ENCODE measurements at places on chromosomes 2 and 18. TPM values are rescaled to one million over a fixed set of nuclear protein-coding genes. Genes with fewer than 3 reads are reported as not detected.

Gene CNDP1
- not detected for total RNA-seq

Gene C2orf78
- total RNA-seq: not detected

Gene SCN2A
- total RNA-seq: 0.26 TPM

Gene CRACDL
- total RNA-seq: 0.24 TPM

Gene RAD51AP2
- total RNA-seq: not detected

Gene PTPRN
- total RNA-seq: 22.6 TPM

Gene GKN2
- total RNA-seq: not detected
